Left kidney (tissue), 8 donors: ENCODE measurements at places on chromosomes 1 and 21.

DNA sequence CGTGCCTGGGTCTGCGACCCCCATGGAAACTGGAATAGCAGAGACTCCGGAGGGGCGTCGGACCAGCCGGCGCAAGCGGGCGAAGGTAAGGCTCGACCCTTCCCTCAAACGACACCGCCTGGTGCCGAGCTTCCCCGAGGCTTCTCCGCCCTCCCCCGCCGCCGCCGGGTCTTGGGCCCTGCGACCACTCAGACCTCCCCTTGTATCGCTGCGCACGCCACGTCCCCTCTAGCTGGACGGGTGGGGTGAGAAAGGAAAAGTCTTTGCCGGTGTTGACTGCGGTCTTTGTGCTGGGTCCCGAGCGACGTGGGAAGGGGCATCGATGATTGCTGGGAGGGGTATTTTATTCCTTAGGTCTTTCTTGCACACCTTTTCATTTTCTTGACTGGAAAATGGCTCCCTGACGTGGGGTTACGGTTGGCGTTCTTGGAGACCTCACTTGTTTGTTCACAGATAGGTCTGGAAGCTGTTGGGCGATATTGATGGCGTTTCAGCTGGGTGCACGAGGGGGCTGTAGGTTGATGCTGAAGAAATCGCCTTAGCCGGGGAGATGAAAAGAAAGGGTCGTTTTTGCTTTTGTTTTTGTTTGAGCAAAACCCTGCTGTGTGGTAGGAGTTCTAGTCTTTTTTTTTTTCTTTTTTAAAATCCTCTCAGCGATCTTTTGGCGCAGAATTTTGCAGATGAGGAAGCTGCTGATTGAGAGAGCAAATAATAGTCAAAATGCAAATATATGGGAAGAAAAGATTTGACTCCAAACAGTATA lies 776 bp downstream of the KDM1A start:
- peak; percentile 62 for DNase-seq

GRCh38 chr1:67921725-67922489 lies 88.6 kb upstream of the GNG12 start:
- DNase-seq: no peak

DNA sequence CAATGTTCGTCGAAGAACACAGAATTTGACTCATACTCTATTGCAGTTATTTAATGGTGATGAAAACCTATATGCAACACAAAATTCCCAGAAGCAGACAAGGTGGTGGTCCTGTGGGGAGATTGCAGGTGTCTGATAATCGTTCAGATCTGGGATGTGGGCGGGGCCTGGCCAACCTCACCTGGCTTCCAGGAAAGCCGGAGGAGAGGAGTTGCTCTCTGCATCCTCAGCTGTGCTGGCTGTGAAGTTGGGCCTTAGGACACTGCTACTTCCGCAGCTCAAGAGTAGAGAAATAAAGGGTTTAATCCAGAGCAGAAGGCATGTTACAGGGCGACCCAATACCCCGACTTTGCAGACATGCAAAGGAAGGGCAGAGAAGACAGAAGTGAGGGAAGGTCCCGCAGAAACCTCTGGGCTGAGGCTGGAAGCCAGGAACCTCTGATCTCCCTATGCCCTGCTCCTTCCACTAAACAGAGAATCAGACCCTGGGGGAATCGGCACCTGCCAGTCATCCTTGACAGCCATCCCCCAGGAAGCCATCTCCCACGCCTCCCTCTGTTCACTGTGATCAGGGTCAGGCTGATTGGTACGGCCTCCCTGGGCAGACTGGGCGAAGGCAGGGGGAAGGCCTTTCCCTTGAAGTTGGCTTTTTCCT lies 590.3 kb downstream of the AJAP1 start:
- DNase-seq: no peak

- DNase-seq: no peak
Measured at GRCh38 chr1:59410457-59410856, 113.6 kb downstream of the FGGY start.

DNA sequence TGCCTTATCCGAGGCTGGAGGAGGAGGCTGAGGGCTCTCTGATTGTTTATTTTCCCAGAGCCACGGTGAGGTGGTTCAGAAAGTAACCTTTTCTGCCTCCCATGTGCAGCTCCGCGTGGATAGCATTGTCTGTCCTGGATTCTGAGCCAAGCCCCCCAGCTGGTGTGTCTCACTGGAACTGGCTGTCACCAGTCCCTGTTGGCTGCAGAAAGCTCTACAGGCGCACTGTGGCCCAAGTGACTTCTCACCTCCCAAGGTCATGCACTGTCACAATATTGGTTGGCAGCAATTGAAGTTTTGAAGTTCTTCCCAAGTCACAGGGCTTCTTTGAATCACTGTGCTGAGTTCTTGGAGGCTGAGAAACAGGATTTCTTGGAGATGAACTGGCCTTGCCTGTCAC lies 8.2 kb downstream of the BMP8A start:
- no peak for DNase-seq

DNA sequence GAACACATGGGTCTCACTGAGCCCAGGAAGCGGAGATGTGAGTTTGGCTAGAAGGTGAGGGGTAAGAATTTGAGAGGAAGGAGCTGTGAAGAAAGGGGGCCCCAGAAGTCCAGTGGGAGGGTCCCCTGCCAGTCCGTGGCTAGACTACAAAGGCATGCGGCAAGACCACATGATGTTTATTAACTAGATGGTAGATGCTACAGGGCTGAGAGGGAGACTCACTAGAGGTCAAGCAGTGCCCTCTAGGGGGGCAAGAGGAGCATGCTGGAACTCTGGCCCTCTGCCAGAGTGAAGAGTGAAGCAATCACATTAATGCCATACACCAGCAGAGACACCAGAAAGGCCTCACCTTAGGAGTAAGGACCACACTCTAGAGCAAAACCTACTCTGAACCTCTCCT lies 12.2 kb downstream of the KIAA0319L start:
- no peak for DNase-seq

- no peak for DNase-seq
Measured at GRCh38 chr1:234320549-234320948, 52.7 kb upstream of the COA6 start.

- DNase-seq: no peak
Measured at GRCh38 chr1:6200188-6200809, 904 bp upstream of the RPL22 start.

DNA sequence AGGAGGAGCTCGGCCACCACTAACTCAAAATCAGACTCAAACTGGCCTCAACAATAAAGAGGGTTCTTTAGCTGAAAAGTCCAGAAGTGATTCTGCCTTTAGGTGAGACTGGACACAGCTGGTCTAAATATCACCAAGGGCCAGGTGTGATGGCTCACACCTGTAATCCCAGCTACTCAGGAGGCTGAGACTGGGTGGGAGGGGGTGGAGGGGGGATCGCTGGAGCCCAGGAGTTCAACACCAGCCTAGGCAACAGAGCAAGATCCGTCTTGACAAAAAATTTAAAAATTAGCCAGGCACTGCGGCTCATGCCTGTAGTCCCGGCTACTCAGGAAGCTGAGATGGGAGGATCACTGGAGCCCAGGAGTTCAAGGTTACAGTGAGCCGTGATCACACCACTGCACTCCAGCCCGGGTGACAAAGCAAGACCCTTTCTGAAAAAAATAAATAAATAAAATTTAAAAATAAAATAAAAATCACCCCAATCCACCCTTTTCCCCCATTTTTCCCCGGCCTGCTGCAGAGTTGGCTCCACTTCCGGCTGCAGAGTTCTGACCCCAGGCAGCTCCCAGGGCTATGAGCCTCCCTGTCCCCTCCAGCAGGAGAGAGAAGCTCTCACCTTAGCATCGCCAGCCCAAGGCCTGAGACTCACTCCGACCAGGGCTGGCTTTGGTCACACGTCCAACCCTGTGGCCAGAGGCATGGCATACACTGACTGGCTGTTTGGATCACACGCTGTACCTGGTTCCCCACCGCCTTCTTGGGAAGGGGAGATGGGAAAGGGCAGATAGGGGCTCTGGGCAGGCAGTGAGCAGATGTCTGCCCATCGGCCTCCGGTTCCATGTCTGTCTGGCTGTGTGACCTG lies 87.3 kb upstream of the IFFO2 start:
- DNase-seq: no peak

DNA sequence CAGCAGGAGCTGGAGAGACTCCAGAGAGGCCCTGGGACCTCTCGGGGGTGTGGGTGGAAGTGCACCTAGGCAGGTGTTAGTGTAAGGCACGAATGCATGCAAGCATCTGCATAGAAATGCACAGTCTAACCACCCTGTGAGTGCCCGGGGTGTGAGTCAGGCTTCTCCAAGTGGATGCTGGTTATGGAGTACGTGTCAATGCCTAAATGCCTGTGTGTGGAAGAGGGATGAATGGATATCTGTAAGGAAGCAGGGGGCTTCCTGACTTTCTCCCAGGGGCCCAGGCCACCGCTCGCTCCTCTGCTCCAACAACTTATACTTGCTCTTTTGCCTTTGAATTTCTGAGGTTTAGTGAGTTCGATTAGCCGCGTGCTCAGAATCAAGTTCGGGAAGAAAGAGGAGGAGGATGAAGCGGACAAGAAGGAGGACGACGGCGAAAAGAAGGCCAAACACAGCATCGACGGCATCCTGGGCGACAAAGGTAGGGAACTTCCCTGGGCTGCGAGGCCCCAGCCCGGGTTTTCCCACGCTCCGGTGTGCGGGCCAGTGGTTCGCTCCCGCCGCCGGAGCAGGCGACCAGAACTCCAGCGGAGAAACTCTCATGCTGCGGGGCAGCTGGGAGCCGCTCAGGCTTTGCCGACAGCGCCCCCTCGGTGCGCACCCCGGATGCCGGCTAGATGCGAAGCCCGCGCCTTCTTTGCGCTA lies 5.4 kb downstream of the PAX7 start:
- DNase-seq: no peak

GRCh38 chr1:64005801-64006200 lies 197.6 kb upstream of the UBE2U start:
- no peak for DNase-seq

DNA sequence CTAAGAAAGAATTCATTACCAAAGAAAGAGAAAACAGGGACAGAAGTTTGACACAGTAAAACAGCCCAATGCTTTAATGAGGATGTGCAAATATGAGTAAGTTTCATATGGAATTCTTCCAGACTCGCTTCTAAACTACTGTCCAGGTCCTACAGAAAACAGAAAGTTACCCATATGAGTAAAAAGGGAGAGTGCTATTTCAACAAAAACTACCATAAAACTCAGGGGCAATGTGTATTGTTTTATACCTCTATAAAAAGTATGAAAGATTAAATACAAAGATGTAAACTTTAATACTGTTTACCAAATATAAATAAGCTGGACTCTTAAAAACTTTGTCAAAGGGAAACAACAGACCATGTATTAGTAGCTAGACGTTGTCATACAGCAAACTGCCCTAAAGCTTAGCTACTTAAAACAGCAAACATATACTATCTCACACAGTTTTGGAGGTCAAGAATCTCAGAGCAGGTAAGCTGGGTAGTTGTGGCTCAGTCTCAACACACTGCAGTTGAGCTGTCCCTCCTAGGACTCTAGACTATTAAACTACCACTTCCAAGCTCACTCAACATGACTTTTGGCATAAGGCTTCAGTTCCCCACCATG lies 174.9 kb downstream of the COP1 start:
- no peak for DNase-seq

DNA sequence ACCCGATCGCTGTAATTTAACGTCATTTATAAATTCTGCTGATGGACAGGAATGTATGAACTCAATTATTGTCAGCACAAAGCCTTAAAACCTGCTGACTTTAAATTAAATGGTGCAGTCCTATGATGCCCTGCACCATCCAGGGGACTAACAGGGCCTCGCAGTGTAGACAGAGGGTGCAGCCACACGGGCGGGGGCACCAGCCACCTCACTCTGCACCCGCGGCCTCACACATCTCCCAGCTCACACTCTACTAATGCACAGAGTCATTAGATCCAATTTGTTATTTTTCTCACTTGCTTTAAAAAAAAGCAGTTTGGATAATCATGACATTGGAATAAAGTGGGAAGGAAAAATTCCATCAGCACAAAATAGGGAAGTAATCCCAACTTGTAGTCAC lies 49.7 kb downstream of the PROX1 start:
- no peak for DNase-seq

DNA sequence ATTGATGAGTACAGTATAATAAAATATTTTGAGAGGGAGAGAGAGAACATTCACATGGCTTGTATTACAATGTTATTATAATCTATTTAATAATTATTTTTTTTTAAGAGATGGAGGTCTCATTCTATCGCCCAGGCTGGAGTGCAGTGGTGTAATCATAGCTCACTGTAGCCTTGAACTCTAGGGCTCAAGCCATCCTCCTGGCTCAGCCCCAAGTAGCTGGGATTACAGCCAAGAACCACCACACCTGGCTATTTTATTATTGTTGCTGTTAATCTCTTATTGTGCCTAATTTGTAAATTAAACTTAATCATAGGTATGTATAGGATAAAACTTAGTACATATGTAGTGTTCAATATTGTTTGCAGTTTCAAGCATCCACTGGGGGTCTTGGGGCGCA lies 57.8 kb downstream of the HS2ST1 start:
- no peak for DNase-seq

DNA sequence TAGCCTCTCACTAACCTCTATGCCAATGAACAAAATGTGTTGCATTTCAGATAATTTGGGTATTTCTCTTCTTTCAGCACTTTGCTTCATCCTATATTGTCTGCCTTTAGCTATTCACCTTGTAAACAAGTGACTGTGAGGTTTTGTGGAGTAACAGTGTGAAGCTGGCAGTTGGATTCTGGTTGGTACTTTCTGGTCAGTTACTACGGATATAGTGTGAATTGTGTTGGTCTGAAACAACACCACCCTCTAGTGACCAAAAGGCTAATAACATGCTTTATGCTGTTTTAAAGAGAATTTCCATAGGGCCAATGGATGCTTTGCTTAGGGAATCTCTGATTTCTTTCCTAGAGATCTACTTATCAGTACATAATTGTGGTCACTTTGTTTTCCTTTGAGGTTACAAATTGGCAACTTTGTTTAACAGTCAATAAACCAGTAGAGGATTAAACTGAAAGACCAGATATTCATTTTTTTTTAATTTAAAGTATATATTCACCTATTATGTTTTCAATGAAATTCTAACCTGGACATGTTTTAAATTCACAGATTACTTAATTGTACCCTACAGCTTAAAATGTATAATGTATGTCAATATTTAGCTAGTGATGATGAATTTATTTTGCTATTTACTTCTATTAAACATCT lies 2.5 kb upstream of the PTGER3 start:
- DNase-seq: peak; percentile 73

GRCh38 chr1:52679048-52679447 lies 19.1 kb downstream of the COA7 start:
- DNase-seq: no peak

DNA sequence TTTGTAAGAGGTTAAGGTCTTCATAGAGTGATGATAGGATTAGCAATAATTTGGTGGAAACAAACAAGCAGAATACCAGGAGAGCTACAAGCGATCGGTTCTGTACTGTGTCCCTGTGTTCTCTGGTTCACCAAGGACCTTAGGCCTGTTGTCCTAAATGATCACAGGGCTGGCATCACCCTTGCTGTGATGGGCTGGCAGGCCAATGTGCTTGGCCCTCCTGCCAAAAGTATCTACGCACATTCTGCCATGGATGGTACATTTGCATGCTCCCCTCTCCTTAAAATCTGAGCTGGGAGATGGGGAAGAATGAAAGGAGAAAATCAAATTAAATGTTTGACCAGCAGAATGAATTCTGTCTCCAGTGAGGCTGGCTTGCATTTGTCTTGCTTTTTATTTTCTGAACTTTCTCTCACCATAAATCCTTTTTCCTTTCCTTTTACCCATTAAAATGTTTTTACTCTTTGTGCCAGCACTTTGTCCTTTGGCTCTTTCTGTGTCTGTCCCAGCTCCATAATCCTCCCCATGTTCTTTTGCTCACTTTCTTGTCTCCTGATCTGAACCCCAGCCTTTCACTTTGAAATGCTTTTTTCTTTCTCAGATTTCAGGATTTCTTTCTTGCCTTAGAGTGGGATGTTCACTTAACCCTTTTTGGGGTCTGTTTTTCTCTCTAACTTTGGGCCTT lies 51.7 kb downstream of the PBX1 start:
- no peak for DNase-seq

GRCh38 chr1:195831789-195832188 lies 776.5 kb downstream of the KCNT2 start:
- DNase-seq: no peak
